ENCODE measurements at places on chromosomes 2 and 18. TPM values are rescaled to one million over a fixed set of nuclear protein-coding genes. Genes with fewer than 3 reads are reported as not detected.

SCLY gene
- 33.5 TPM for total RNA-seq

TLK1 gene
- total RNA-seq, result 35.6 TPM

TBR1 gene
- total RNA-seq, result not detected

PCARE gene
- not detected for total RNA-seq

MERTK gene
- 5.2 TPM for total RNA-seq

MAPK4 gene
- 0.82 TPM for total RNA-seq

ECEL1 gene
- total RNA-seq, result not detected

C1QL2 gene
- total RNA-seq, result not detected

EDAR gene
- total RNA-seq, result 0.34 TPM

DNA sequence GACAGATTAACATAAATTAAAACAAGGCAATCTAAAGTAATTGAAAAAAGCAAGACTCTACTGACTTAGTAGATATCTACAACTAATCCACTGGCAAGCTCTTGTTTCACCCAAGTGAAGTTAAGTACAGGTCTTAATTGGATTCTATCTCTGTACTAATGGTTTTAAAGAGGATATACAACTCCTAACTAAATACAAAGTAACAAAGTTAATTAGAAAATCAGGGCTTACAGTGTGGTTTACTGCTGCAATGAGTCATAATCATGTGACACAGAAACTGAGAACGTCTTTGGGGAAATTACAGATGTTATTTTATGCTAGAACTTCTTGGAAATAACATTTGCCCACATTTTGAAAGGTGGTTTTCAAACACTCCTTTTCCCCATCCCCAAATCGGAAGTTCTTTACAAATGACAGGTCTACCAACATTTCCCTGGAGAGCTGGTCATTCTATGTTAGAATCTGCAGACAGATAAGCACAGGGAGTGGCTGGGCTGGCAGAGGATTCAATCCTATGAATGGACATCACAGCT is 245.3 kb downstream of the STK39 start:
- DNase-seq, result no peak
- H3K36me3 ChIP-seq, result no peaks in the 10 kb centered on the region
- no peak overlapping the region for H3K27ac ChIP-seq

DNA sequence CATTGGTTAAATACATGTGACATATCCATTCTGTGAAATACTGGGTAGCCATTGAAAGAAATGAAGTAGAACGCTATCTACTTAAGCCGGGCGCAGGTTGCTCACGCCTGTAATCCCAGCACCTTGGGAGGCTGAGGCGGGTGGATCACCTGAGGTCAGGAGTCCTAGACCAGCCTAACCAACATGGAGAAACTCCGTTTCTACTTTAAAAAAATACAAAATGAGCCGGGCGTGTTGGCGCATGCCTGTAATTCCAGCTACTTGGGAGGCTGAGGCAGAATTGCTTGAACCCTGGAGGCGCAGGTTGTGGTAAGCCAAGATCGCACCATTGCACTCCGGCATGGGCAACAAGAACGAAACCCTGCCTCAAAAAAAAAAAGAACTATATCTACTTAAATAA is 45.7 kb upstream of the ASPRV1 start:
- no peaks in the 10 kb centered on the region for H3K4me1 ChIP-seq
- H3K4me3 ChIP-seq, result no peak overlapping the region
- no peak overlapping the region for H3K27ac ChIP-seq
- H3K36me3 ChIP-seq, result no peaks in the 10 kb centered on the region
- DNase-seq, result no peak
- no peaks in the 10 kb centered on the region for H3K27me3 ChIP-seq

GRCh38 chr18:69647702-69648101 is 247.0 kb downstream of the DOK6 start:
- H3K27ac ChIP-seq, result no peak overlapping the region
- H3K36me3 ChIP-seq, result no peaks in the 10 kb centered on the region
- no peaks in the 10 kb centered on the region for H3K4me1 ChIP-seq
- DNase-seq, result no peak

DNA sequence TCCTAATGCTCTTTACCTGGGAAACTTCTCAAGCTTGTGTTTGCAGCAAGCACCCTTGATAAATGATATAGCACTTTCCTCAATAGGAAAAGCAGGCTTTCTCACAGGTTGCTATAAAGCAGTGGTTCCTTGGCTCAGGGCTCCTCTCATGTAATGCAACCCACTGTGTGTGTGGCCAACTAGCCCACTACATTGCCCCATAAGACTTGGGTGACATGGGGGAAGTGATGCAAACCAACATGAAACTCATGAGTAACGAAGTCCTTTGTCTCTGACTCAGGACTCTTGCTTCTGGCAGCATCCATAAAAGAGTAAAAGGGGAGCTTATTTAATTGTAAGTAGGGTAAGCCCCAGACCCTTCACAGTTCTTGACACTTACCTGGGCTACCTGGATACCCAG is 106.9 kb downstream of the COL4A4 start:
- no peaks in the 10 kb centered on the region for H3K36me3 ChIP-seq
- no peak for DNase-seq
- no peaks in the 10 kb centered on the region for H3K27me3 ChIP-seq
- H3K4me3 ChIP-seq, result no peak overlapping the region
- no peaks in the 10 kb centered on the region for H3K4me1 ChIP-seq

- no peak overlapping the region for H3K4me3 ChIP-seq
- H3K27ac ChIP-seq, result no peak overlapping the region
- H3K36me3 ChIP-seq, result no peaks in the 10 kb centered on the region
- H3K4me1 ChIP-seq, result no peaks in the 10 kb centered on the region
- H3K27me3 ChIP-seq, result no peaks in the 10 kb centered on the region
- no peak for DNase-seq
Measured at GRCh38 chr2:205822579-205822978, 140.3 kb downstream of the NRP2 start.

DNA sequence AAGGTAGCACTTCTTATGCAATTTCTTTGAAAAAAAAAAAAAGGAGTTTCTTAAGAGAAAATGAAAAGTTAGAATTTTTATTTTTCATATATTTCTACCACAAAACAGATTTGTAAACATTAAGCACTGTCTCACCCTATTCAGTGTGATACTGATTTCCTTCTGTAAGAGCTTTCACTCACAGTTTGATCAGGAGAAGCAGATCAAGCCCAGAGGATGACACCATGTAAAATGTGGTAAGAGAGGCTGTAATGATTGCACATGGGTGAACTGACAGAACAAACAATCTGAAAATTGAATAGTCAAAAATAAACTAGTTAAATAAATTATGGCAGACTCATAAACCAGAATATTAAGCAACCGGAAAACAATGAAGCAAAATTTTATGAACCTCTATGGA is 54.5 kb downstream of the MEMO1 start:
- no peaks in the 10 kb centered on the region for H3K27me3 ChIP-seq
- no peak overlapping the region for H3K4me3 ChIP-seq
- H3K36me3 ChIP-seq, result no peaks in the 10 kb centered on the region
- no peak overlapping the region for H3K27ac ChIP-seq
- DNase-seq, result no peak
- no peaks in the 10 kb centered on the region for H3K4me1 ChIP-seq

DNA sequence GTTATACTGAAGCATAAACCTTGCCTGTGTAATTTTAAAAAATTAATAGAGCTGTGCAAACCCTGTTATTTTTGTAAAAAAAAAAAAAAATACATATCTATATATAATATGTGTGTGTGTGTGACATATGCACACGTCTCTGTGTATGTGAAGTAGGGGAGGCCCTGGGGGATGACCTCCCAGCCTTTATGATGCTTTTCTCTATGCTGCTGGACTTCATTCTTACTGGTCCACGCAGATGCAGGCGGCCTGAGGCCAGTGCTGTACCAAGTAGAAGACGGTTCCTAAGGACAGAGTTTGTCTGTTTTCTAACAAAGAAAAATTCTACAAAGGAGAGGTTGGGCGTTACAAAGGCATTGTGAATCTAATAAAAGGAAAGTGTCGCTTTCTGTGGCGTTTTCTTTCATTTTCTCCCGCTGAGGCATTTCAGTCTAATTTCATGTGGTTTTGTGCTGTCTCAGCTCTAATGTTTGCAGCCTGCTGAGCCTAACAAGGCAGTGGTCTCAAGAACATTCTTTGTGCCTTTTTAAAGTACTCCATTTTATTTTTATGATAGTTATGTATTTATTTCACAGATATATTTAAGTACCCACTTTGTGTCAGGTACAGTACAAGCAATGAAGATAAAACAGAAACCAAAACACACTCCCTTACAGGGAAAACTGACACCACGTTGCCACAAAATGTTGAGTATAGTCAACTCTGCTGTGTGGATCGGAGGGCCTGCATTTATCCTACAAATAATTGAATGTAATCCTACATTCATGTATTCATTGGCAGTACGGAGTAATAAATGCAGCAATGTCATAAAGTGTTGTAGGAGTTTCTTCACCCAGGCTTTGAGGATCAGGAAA is 118.0 kb downstream of the RAB3GAP1 start:
- no peak overlapping the region for H3K27ac ChIP-seq
- H3K36me3 ChIP-seq, result peaks cover 36% of the 10 kb centered on the region
- no peak for DNase-seq
- no peaks in the 10 kb centered on the region for H3K4me1 ChIP-seq
- no peak overlapping the region for H3K4me3 ChIP-seq

DNA sequence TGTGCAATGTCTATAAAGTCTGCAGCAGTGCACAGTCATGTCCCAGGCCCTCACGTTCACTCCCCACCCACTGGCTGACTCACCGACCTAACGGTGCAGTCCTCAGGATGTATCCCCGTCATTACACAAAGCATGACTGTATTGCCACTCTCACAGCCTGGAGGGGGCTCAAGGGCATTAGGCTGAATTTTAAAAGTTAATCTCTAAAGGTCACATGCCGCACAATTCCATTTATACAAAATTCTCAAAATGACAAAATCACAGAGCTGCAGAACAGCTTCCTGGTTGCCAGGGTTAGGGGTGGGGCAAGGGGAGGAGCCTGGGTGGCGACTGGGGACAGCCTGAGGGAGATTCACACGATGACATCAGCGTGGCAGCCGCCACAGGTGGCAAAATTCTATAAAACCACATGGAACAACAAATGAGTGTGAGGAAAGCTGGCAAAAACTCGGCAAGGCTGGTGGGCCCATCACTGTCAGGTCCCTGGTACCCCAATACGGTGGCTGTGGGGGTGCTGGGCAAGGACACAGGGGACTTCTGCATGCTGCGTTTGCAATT is 97.6 kb downstream of the NDUFA10 start:
- H3K27me3 ChIP-seq, result no peaks in the 10 kb centered on the region
- no peak overlapping the region for H3K4me3 ChIP-seq
- H3K27ac ChIP-seq, result no peak overlapping the region
- H3K36me3 ChIP-seq, result no peaks in the 10 kb centered on the region

DNA sequence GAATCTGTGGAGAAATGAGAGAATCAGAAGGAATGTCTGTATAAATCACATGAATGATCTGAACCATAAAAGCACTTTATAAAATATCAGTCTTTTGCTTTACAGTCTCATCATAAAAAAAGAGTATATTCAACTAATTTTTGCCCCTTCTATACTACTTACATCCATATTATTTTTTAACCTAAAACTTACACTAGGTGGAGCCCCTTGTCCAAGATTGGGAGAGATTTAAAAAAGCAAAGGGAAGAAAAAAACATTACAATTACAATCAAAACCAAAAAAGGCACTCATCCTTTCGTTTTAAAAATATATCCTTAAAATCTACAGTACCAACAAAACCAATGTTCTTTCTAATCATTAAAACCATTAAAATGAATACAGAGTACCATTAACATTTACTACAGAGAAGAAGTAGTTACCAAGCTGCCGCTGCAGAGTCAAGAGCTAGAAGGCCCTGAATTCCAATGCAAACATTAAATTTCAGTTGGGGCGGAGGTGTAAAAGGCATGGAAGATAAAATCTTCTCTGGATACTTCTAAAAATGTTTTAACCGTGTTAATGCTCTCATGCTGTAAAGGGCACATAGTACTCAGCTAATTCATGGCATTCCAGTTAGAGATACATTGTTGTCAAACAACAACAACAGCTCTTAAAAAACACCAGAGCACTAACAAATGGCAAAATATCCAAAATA is 56.7 kb upstream of the EPB41L3 start:
- H3K27ac ChIP-seq, result no peak overlapping the region
- no peaks in the 10 kb centered on the region for H3K27me3 ChIP-seq
- H3K4me1 ChIP-seq, result no peaks in the 10 kb centered on the region

DNA sequence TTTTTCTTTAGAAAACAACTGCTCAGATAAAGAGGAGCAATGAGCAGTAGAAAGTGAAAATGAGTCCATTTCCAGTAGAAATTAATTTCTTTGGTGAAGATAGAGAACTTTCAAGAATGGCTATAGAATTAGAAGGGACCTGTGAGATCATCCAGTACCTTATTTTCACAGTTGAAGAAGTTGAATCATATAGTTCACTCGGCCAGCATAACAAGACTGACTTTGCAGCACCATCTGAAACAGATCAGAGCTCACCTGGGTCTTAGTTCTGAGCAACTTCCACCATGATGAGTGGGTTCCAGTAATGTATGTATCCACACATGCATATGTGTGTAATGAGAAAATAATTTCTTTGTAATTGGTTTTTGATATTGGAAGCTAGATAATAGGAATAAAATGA is 58.6 kb downstream of the CERS6 start:
- DNase-seq, result no peak
- no peaks in the 10 kb centered on the region for H3K4me1 ChIP-seq
- no peaks in the 10 kb centered on the region for H3K36me3 ChIP-seq
- H3K4me3 ChIP-seq, result no peak overlapping the region
- no peak overlapping the region for H3K27ac ChIP-seq

DNA sequence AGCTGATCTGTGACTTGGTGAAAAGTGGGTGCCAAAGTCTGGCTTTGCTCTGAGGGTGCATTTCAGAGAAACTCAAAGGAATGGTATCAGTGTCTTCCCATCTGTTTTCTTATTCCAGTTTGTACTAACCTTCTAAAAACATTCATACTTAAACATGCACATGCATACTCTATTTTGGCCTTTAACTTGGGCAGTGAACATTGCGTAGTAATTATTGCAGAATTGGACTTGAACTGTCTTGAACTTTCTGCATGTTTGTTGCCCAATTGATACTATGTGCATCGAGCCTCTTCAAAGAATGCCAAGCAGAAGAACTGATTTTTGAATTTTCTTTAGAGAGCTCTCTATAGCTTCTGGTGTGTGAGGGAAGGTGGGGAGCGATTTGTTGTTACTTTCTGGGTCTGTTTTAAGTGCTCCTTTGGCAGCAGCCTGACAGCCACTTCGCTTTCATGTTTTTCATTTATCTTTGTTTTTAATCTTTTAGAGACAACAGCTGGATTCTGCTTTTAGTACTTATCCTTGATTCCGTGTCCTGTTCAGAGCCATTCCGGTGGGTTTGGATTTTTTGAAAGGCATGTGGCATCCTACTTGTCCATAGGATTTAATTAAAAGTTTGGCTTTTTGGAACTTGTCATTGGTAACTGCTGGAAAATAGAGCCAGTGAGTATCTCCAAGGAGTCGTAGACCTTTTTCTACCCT is 159.2 kb downstream of the RAPGEF4 start:
- no peak for DNase-seq
- H3K27me3 ChIP-seq, result no peaks in the 10 kb centered on the region

DNA sequence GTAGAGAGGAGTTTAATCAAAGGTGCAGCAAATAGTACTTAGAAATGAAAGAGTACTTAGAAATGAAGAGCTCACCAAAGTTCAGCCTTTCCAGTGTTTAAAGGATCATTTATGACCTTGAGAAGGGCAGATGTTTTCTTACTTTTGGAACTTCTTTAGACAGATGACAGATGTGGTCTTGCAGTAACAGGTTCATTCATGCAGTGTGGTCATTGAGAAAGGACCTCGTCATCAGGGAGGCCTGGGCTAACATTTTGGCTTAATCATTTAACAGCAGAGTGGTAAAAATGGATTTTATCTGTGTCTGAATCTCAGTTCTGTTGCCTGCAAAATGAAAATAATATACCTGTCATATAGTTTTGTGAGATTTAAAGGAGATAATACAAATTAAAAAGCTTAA is 75.1 kb upstream of the NT5C1B start:
- no peak overlapping the region for H3K4me3 ChIP-seq
- no peaks in the 10 kb centered on the region for H3K4me1 ChIP-seq
- no peaks in the 10 kb centered on the region for H3K36me3 ChIP-seq

GRCh38 chr18:43662657-43663056 is 385.4 kb upstream of the SYT4 start:
- H3K36me3 ChIP-seq, result no peaks in the 10 kb centered on the region
- H3K27me3 ChIP-seq, result no peaks in the 10 kb centered on the region
- H3K4me3 ChIP-seq, result no peak overlapping the region

Measured in pancreas (tissue), 10 donors.